ENCODE measurements at places on chromosomes 2 and 18. TPM values are rescaled to one million over a fixed set of nuclear protein-coding genes. Genes with fewer than 3 reads are reported as not detected.

DNA sequence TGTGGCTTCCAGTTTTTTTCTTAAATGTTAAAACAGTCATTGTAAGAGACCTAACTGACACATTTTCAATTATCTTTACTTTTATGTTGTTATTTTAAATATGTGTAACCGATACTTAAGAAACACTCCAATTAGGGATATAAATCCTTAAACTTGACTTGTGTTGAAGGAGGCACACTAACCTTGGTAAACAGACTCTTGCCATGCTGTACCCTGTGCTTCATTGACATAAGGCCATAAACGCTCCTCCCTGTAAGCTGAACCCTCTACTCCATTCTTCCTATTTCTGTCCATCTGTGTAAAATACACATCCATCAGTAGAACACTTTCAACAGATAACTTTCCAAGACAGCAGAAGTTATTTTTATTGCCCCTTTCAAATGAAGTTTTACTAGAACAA, 780.5 kb upstream of the FAM98A start:
- no peak for DNase-seq

DNA sequence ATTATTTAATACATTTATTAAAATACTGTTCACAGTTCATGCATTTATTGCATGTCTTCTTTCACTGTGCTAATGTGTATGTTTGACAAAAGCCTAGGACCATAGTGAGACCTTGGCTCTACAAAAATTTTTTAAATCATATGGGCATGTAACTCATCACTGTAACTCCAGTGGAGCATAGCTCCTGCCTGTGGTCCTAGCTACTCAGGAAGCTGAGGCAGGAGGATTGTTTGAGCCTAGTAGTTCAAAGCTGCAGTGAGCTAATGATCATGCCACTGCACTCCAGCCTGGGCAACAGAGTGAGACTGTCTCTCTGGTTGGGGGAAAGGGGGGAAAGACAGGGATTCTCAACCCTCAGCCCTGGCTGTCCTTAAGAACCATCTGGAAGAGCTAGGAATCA, 137.8 kb downstream of the PRKCE start:
- no peak for DNase-seq

GRCh38 chr18:58856881-58857280, 7.8 kb upstream of the ZNF532 start:
- DNase-seq: no peak

- DNase-seq: peak; percentile 76
These were observed 1.2 kb upstream of the HAAO start for GRCh38 chr2:42793334-42794270.

DNA sequence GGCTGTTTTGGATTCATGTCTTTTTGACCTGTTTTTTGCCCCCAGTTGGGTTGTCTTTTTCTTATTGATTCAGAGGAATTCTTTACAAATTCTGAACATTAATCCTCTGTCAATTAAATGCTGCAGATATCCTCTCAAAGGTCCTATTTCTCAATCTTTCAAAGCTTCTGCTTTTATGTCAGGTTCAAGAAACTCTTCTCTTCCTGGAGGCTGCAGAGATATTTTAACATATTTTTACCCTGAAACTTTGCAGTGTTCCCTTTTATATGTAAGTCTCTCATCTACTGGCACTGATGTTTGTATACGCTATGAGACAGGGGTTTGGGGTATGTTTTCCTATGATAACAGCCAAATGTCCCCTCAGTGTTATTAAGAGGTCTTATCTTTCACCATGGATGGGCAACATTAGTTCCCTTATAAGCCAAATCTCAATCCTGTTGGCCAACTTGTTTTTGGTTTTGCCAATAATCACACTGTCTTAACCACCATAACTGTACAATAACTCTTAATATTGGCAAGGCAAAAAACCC, 159.3 kb downstream of the HDAC4 start:
- no peak for DNase-seq

- DNase-seq: no peak
These were observed 184.8 kb downstream of the LRP1B start for GRCh38 chr2:141946016-141946415.

GRCh38 chr18:433960-434359, 66.5 kb downstream of the COLEC12 start:
- DNase-seq: no peak

DNA sequence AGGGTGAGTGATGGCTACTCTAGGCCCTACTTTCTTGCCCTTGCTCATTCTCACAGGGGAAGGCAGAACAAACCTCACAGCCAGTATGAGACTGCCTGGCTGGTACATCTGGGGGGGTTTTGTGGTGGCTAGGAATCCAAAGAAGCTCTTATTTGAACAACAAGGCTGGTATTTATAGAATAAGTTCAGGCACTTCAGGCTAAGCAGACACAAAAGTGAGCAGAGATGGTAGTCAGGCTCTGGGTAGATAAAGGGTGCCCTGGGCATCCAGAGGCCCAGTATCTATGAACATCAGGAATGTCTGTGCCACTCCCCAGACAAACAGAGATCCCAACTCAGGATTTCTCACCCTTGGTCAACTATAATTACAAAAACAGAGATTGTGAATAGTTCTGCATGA, 57.2 kb upstream of the RTN4 start:
- no peak for DNase-seq

OR6B2 gene
- not detected for total RNA-seq

ACTG2 gene
- total RNA-seq: not detected

NAT8 gene
- total RNA-seq: not detected

ITGB6 gene
- total RNA-seq: not detected

All from H7 (cell line).